ENCODE measurements at places on chromosomes 1 and 21. TPM values are rescaled to one million over a fixed set of nuclear protein-coding genes. Genes with fewer than 3 reads are reported as not detected.

SPRR2G gene
- not detected for total RNA-seq

DNA sequence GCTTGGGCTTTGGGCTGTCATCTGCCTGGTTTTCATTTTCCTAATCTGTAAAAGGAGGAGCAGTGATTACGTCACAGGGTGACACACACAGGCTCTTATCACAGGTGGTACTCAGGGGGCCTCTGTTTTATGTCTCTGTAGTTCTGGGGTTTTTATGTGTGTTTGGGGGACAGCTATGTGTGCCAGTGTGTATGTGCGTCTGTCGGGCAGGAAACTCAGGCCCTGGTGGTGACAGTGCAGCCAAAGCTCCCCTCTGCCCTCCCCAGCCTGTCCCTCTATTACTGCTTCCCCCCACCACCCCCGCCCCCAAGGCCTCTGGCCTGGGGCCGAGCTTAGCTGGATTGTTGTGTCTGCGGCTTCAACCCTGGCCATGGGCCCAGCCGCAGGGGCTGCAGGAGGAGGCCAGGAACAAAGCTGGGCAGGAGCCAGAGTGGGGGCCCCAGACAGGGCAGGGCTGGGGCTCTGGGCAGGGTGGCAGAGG lies 13.3 kb downstream of the MFAP2 start:
- DNase-seq = peak; percentile 57

ZBTB37 gene
- 7.6 TPM for total RNA-seq

DNA sequence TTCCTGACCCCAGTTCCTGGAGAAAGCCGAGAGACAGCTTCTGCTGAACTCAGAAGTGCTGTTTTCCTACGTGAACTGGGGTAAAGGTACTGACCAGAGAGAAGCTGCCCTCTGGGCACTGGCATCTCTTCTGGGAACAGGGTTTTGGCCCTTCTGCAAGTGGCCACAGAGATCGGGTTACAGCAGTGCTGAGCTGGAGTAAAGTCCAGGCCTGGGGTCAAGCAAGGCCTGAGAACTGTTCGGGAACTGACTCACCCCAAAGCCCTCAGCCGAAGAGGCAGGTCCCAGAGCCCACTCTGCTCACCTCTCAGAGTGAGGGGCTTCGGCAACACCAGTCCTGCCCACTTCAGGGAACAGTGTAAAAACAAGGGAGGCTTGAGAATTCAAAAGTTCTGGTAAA lies 177.2 kb upstream of the RUNX1 start:
- no peak for DNase-seq

DNA sequence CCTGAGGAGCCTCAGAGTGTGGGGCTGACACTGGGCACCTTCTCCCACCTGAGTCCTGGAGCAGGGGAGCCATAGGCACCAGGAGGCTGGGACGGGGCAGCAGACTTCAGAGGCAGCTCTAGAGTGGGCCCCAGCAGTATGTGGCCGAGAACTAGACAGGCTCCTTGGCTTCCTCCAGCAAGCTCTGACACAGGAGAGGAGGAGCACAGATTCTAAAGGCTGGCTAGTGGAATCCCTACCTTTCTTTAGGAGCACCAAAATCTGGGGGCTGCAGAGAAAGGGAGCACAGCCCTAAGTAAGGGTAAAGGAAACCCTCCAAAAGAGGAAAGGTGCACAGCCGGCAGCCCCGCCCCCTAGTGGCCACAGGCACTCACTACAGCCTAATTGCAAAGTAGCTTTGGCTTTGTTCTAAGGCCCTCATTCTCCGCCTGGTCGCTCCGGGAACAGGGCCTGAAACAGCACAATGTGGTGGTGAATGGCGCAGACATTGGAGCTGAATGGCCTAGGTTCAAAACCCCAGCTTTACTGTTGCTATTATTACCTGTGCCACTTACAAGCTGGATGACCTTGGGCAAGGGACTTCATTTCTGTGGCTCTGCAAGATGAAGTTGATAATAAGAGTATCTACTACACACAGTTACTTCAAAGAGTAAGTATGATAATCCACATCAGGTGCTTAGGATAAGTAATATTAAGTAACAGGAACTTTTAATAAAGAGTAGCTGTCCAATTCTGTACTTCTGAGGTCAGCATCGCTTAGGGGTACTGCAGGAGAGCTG lies 8.8 kb upstream of the GUCA2A start:
- peak; percentile 70 for DNase-seq

DNA sequence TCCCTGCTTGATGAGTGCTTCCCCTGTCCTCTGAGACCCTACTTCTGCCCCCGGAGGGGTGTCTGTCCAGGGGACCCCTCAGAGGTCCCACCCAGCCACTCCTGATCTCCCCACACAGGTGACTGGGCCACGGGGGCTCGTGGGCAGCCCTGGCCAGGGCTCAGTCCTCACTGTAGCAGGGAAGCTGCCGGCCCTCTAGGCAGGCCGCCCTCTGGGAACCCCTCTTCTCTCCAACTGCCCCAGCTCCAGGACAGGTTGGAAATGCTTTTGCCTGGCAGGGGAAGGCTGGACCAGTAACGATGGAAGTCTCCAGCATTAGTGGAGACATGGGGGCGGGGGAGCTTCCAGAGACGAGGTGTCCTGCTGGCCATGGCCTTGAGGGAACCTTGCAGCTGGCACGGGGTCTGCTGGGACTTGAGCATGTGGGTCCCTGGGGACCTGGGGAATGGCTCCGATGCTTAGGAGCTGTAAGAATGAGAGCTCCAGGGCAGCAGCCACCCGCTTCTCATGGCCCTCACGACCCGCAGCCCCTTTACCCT lies 3.1 kb upstream of the FNDC10 start:
- no peak for DNase-seq

- DNase-seq = no peak
Measured at GRCh38 chr1:30005972-30006619, 717.3 kb downstream of the MATN1 start.

GRCh38 chr1:147753081-147753480 lies 7.3 kb downstream of the GJA5 start:
- DNase-seq = no peak

OPRD1 gene
- not detected for total RNA-seq

GRCh38 chr1:26697978-26698849 lies 2.4 kb downstream of the ARID1A start:
- DNase-seq = peak; percentile 20

DNA sequence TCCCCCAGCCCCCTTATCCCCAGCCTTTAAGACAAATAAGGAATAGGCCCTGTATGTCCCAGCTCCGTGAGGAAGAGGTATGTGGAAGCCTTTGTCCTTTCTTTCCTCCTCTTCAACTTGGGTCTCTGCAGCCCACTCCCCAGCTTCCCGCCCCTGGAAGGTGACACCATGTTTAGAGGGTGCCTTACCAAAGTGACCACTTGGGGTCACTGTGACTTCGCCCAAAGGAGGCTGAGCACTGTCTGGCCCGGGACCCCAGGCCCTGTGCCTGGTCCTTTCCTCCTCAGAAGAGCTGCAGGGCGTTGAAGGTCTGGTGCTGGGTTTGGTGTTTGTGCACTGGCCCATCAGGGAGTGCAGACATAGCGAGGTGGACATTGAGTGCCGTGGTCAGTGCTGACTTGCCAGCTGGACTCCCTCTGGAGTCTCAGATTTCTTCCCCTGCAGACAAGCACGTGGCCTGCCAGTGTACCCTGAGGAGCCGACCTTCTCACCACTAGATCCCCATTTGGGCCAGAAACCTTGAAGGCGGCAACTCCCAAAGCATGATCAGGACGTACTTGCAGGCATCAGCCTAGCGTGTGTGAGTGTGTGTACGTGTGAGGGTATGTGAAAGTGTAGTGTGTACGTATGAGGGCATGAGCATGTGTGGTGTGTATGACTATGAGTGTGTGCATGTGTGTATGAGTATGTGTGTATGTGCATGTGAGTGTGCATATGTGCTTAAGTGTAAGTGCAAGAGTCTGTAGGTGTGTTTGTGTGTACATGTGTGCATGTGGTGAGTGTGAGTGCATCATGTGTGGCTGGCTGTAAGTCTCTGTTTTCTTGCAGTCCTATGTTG lies 181.4 kb upstream of the KIAA0040 start:
- DNase-seq = no peak

TEX35 gene
- not detected for total RNA-seq

DNA sequence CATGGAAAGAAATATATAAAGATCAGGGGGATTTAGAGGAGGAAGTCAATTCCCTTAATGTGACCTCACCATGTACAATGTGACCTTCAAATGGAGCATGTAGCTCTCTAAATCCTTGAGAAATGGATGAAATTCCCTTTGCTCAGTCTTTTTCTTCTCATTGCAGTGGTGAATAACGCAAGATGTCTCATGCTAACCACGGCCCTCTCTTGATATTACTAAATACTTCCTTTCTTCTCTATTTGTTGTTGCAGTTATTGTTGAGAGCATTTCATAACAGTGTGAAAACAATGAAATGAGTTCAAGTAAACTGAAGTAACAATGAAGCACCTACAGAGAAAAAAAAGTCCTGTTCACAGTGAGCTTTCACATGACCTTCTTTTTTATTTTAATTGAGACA lies 55.6 kb downstream of the ZNF281 start:
- no peak for DNase-seq

DNA sequence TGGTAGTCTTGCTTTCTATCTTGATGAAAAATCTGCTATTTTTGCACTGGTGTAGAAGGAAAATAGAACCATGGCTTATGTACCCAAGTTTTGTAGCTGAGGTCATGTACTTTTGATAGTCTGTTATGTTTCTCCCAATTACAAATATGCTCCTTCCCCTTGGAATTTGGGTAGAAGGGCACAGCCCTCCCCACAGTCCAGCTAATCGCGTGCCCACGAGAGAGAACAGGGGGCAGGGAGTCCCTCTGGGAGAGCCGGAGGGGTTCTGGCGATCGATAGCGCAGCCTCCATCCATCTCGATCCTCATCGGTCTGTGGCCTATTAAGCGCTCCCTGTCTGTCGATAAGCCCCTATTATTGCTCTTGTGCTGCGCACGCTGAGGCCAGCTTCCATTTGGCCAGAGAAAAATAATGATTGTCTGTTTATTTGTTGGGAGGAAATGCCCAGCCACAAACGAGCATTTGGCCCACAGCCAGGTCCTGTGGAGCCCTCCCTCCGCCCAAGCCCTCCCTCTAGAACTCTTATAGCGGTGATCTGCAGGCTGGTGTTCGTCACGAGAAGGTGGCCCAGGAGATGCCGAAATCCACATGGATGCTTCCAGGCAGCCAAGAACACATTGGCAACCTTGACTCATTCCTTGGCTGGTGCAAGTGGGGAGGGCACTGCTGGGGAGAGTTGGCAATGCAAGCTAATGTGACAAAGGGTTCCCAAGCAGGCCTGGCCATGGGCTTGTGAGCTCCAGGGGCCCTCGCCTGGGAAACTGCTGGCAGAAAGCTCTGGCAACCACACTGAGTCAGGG lies 134.7 kb upstream of the TNR start:
- DNase-seq = no peak

DNA sequence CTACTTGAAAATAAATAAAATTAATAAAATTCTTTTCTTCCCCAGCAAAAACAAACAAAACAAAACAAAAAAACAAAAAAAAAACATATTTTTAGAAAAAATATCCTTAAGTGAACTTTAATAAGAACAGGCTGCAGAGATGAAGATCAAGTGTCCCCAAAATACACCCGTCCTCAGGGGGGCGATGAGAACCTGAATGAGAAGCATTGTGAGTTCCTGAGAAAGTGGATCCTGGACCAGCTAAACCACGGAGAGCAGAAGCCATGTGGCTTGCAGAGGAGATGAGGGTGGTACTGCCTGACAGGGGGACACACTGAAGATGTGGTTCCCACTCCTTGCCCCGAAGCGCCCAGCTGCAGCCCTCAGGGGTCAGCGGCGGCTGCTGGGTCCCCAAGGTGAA lies 89.3 kb downstream of the ITPKB start:
- peak; percentile 19 for DNase-seq

PTPRU gene
- 15.3 TPM for total RNA-seq

DNA sequence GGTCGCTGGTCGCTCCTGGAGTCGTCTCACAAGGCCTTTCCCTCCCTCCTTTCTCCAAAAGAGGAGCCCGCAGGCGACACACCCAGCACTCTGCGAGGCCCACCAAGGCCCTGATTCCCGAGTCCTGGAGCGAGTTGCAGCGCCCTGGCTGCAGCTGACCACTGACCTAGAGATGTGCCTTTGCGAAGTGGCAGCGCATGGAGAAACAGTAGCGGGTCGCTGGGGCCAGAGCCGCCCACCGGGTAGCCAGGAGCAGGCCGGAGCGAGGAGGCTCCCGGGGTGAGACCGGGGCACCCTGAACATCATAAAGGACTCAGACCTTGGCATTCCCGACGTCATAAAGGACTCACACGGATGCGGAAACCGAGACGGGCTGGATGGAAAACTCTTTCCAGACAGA lies 10.3 kb upstream of the NBPF11 start:
- DNase-seq = no peak

GRCh38 chr1:160400223-160400645 lies at the start of gene VANGL2:
TSS of gene VANGL2 (plus strand) at chr1:160400564. CDS start at chr1:160415838, 15,274 bp downstream.
- peak; percentile 83 for DNase-seq

GRCh38 chr1:48790397-48790796 lies 13.7 kb upstream of the BEND5 start:
- no peak for DNase-seq

GRCh38 chr1:228400237-228400651 lies 6.4 kb downstream of the TRIM11 start:
- DNase-seq = no peak

GRCh38 chr1:21869620-21870121 lies 57.6 kb downstream of the LDLRAD2 start:
- peak; percentile 79 for DNase-seq

RIIAD1 gene
- 5.6 TPM for total RNA-seq

DNA sequence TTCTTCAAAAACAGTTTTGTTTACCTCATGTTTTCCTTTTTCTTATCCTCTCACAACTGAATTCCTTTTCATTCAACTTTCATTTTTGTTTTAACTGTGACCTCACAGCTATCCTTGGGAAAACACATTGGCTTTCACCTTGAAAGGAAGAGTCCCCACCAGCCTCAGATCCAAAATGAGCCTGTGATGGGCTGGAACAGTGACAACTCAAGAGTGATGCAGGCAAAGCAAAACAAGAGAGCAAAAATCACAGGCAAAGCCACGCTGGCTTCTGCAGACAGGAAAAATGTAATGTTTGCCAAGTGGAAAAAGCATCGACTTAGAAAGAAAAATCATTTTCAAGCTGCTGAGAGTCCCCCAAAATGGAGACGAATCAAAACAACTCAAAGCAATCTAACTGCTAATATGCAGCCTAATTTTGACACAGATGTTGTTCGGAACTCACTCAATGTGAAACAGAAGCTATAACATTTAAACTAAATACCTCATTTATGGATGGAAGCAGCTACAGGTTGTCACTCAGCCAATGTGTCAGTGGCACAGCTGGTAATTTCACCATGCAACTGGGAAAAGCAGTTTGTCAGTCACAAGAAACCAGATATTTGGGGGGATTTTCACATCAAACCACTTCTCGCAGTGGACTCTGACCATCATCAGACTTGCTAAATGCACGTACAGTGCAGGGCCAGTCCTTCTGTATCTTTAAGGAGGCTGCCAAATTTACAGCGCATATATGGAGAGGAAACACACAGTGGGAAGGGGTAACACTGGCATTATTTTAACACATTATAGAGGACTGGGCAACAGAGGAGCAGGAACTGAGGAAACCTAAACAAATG lies 50.7 kb downstream of the ALG14 start:
- no peak for DNase-seq

TOR1AIP1 gene
- total RNA-seq = 40.7 TPM

SPRR2B gene
- not detected for total RNA-seq
